Activated CD4-positive, alpha-beta T cell treated with anti-CD3 and anti-CD28 coated beads, Interleukin-2, Interleukin-6, amounts not matched to agents 100 ng/mL and 50 ng/mL, durations not matched to agents 16 hours and 8 hours (primary cell): ENCODE measurements at places on chromosomes 3 and 15.
A peak's percentile ranks its signal among the peaks of the same experiment; 100 is the strongest.

DNA sequence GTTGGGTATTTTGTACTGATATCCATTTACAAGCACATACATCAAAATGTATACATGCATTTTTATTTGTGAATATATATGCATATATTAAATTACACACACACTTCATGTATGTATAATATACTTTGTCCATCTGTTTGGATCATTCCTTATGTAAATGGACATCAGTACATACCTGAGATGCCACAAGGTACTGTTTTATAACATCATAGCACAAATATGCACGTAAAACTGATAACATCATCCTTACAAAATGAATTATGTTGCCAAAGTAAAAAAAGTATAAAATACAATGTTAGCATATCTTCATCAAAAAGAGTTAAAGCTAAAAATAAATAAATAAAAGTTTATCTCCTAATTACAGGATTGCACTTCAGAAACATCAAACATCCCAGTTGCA lies 634.8 kb upstream of the UBE2E2 start:
- no peak for DNase-seq

- no peak for DNase-seq
These were observed 44.7 kb downstream of the FAM43A start for GRCh38 chr3:194730365-194730764.

- peak; percentile 24 for DNase-seq
These were observed 15.8 kb downstream of the EFCC1 start for GRCh38 chr3:129016720-129017483.

DNA sequence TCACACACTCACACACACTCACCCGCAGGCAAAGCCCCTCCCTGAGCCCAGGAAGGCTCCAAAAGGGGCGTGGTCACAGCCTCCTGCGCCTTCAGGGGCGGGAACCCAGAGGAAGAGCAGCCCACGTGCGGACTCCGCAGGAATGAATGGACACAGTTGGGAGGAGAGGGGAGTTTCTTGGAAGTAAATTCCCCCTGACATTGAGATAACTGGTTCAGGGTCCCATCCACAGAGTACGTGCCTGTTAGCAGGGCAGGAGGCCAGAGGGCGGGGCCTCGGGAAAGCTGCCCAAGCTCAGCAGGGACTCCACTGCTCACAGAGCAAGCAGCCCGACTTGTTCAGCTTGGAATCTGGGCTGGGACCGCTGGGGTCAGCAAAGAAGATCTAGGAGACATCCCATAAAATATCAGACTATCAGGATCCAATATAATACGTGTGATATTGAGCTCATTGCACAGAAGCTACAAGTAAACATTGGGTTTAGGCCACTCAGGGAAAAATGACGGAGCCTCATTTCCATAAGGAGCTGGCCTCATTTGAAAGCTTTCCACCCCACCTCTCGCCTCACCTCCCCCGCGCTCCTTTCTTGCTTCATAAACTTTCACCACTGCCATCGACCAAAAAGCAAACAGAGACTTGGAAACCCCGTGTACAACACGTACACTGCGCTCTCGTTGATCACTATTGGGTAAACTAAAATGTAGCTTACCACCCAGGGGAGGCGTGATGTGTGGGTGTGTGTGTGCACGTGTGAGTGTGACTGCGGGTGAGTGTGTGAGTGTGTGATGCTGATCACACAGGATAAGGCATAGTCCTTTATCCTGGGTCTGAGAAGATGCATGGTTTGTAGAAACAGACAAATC lies 36.0 kb downstream of the TM2D3 start:
- no peak for DNase-seq

- no peak for DNase-seq
These were observed 2.3 kb downstream of the THOC7 start for GRCh38 chr3:63861306-63861705.

DNA sequence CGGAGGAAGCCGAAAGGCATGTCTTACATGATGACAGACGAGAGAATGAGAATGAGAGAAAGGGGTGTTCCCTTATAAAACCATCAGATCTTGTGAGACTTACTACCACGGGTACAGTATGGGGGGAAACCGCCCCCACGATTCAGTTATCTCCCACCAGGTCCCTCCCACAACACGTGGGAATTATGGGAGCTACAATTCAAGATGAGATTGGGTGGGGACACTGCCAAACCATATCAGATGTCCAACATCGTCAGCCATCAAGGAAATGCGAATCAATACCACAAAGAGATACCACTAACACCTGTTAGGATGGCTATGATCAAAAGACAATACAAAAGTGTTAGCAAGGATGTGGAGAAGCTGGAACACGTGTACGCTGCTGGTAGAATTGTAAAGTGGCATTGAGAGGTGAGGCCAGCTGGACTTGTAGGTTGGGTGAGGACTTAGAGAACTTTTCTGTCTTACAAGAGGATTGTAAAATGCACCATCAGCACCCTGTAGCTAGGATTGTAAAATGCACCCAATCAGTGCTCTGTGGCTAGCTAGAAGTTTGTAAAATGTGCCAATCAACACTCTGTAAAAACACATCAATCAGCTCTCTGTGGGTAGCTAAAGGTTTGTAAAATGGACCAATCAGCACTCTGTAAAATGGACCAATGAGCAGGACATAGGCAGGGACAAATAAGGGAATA lies 37.5 kb downstream of the VGLL4 start:
- no peak for DNase-seq

DNA sequence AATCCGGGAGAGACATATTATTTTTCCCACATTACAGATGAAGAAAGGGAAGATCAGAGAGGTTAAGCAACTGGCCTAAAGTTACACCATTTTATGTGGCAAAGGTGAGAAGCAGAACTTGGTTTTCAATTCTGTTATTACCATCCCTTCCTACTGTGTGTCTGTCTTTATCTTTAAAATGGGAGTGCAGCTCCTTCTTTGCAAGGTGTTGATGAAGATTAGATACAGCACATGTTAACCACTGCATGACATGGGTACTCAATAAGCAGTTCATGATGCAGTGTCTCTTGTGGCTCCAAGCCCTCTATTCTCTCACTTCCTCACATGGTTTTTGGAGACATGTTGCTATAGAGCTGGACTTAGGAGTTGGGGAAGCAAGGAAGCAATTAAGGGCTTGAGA lies 23.1 kb upstream of the TBC1D21 start:
- DNase-seq = no peak

DNA sequence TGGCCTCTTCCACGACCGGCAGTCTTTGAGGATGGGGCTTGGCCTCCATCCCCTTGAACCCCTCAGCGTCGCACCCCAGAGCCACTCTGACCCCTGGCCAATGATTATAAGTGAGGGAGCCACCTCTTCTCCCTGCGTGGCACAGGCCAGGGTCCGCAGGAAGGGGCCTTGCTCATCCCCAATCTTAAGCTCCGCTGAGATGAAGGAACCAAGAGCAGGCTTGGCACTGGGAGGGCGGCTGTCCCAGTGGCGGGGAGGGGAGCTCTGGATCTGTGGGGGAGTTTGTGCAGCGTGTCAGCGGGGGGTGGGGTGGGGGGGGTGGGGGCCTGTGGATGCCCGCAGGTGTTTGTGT lies 13.8 kb upstream of the ADPGK start:
- DNase-seq = no peak

DNA sequence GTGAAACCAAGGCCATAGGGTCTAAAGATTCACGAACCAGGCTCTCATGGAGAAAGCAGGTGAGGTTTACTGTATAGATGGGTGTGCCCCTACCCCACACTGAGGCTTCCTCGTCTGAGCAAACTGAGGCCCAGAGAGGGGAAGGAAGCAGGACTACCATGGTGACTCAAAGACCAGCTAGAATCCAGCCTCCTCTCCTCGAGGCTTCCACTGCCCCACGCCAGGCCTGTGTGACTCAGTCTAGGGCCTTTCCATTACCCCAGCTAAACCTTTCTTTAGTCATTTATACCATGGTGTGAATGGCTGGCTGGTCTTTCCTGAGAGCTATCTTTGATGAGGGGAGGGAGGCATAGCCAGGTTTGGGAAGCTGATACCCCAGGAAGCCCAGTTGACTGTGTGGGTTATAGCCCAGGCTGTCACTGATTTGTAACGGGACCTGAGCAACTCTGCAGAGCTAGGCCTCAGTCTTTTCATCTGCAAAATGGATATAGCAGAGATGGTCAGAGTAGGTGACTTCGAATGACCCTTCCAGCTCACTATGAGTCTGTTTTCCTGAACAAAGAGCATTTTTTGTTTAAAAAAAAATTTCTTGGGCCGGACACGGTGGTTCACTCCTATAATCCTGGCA lies 3.0 kb upstream of the RHO start:
- peak; percentile 20 for DNase-seq

DNA sequence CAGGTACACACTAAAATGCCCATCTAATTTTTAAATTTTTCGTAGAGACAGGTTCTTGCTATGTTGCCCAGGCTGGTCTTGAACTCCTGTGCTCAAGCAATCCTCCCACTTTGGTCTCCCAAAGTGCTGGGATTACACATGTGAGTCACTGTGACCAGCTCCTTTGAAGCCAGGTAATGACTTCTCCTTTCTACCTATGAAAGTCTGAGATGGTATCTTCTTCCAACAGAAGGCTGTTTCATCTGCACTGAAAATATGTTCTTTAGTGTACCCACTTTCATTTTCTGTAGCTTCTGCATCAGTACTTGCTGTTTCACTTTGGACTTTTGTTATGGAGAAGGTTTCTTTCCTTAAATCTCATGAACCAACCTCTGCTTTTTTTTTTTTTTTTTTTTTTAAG lies 8.8 kb downstream of the OIP5 start:
- peak; percentile 19 for DNase-seq

DNA sequence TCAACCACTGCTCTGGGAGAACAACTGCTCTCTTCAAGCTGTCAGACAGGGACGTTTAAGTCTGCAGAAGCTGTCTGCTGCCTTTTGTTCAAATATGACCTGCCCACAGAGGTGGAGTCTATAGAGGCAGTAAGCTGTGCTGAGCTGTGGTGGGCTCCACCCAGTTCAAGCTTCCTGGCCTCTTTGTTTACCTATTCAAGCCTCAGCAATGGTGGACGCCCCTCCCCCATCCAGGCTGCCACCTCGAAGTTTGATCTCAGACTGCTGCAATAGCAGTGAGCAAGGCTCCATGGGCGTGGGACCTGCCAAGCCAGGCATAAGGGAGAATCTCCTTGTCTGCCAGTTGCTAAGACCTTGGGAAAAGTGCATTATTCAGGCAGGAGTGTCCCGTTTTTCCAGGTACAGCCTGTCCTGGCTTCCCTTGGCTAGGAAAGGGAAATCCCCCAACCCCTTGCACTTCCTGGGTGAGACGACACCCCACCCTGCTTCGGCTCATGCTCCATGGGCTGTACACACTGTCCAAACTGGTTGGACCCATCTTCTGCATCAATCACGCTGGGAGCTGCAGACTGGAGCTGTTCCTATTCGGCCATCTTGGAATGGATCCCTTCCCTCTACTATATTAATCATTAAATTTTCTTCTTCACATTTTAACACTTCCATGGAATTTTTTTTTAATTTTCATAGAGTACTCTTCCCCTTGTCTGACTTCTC lies 167.0 kb upstream of the UBE2E2 start:
- DNase-seq = no peak

GRCh38 chr3:101809178-101810021 lies 30.4 kb downstream of the NXPE3 start:
- DNase-seq = peak; percentile 51

GRCh38 chr3:142165194-142165593 lies 15.8 kb upstream of the TFDP2 start:
- DNase-seq = no peak

DNA sequence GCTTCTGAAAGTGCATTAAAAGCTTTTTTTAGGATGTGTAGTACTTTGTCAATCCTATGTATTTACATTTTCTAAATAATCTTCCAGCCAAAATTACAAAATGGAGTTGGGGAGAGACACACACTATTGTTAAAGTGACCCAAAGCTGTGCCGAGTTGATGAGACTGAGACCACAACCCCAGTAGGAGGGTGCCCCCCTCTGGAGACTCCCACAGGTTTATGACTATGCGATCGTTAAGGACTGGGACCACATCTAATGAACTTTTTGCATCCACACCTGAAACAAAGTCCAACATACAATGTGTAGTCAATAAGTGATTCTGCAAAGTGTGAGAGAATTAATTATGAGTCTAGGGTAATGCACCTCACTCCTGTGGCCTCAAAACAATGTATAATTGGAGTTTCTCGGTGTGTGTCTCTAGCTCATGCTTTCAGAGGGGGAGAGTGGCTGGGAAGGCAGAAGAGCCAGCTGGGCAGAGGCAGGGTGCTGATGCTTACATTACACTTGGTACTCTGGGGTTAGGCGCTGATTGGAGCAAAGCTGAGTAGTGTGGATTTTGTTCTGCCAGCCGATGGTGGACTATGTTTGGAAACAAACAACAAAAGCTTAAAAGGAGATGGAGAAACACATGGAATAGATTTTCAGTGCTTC lies 102.8 kb downstream of the KCNH8 start:
- no peak for DNase-seq

DNA sequence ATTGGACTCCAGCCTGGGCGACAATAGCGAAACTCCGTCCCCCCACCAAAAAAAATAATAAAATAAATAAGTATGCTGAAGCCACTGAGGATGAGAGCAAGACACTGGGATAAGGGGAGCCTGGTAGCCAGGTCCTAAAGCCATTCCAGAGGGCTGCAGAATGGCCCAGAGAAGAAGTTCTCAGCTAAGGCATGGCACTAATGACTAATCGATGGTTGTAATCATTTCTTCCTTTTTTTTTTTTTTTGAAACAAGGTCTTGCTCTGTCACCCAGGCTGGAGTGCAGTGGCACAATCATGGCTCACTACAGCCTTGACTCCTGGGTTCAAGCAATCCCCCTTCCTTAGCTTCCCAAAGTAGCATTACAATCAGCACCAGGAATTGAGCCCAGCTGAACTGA lies 25.6 kb upstream of the ZNF774 start:
- no peak for DNase-seq

DNA sequence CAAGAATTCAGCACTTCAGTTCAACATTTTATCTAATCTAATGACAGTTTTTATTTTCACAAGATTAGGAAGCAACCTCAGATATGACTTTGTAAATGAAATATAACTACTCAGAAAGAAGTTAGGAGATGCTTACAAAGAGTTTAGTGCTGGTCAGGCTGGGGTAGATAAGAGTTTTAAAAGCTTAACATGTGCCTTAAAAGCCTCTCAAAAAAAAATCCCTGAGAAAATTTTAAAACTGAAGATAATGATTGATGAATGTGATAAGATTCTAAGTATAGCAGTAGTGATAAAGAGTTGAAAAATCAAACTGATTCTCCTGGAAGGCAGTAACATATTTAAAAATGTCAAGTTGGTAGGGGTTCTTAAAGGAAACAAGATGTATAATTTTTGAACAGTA lies 478.2 kb downstream of the NLGN1 start:
- DNase-seq = no peak

- DNase-seq = no peak
These were observed 5.0 kb upstream of the TNK2 start for GRCh38 chr3:195913382-195913781.

DNA sequence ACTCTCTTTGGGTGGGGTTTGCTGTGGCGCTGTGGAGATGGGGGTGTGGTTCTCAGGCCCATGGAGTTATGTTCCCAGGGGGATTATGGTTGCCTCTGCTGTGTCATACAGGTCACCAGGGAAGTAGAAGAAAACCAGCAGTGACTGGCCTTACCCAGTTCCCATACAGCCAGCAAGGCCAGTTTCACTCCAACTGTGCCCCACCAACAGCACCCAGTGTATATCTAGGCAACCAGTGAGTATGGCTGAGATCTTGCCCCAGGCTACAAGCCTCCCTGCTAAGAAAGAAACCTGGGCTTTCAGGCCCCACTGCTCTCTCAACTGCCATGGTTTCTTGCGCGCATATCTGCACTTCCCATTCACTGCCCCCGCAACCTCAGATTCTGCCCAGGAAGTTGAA lies 31.4 kb upstream of the RARB start:
- no peak for DNase-seq
